ENCODE measurements at places on chromosomes 4 and X.

DNA sequence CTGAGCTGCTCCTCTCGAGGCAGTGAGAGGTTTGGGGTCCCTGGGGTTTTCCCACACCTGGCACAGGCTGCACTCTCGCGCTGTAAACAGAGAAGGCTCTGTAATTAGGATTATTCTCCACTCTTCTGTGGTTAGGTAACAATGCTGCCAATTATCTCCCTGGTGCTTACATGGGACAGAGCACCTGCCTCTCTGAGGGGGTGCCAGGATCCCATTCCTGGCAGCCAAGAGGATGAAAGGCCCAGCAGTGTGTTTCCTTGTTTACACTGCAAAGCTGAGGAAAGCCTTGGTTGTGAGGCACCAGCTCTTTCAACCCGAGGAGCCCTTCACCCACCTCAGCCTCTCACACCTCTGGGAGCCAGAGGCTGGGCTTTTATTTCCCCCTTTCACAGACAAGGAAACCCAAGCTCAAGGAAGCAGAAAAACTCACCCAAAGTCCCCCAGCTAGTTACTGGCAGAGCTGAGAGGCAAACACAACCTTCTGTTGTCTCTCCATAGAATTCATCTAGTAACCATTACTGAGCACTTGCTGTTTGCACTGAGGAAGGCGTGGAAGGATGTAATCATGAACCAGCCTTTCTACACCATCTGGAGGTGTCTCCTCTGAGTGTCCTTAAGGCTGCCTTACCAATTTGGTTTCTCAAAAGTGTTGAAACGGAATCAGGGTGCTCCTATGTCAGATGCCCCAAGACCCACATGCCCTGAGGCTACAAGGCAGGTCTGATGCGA, 39.7 kb upstream of the PROM1 start:
- DNase-seq: no peak

DNA sequence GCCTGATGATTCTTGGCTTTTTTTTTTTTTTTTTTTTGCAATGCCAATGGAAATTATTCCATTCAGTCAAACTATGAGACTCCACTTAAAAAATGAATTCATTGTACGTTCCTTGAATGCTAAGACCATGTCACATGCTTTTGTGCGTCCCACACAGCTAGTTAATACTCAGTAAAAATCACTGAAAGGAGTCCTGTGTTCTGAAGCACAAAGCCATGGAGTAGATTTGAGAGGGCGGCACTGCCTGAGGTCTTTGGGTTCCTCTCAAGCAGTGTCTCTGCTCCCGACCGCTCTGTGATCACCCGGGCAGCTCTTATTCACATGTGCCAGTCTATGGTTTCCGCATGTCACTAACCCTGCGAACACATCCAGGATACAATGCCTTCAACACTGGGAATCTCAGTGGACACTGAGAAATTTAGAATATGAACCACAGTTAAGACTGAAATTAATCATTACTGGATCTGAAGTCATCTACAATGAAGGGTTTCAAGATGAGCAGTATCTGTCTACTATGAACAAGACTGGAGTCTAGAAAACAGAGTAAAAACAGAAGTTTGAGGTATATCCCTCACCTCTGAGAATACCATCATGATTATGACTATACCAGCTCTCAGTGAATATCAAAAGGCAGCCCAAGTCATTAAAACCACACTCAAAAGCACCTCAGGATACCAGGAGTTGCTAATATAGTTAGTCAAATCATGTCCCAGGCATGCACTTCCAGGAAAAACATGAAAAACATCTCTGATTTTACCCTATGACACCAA, 193.0 kb downstream of the MGST2 start:
- no peak for DNase-seq

GRCh38 chrX:115419069-115419468, 129.6 kb downstream of the LUZP4 start:
- no peak for DNase-seq

- DNase-seq: no peak
Measured at GRCh38 chr4:122224348-122224747, 72.2 kb downstream of the BLTP1 start.

DNA sequence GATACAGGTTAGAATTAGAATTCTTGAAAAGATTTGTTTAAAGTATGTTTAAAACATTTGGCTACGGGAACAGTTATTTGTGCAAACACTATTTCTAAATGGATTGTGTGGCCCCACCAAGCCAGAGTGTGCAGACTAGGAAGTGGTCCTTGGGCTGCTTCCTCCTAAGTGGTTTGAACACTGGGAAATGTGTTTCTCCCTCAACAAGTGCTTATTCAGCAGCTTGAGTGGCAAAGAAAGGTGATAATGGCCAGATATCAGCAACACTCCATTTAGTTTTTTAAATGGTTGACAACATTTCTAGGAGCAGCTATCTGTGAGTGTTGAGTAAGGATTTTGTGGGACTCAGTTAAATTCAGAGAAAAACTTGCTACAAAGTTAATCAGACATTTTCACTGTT, 141.4 kb upstream of the LNX1 start:
- no peak for DNase-seq

GRCh38 chr4:184193556-184194525, 23.8 kb downstream of the ENPP6 start:
- DNase-seq: no peak

DNA sequence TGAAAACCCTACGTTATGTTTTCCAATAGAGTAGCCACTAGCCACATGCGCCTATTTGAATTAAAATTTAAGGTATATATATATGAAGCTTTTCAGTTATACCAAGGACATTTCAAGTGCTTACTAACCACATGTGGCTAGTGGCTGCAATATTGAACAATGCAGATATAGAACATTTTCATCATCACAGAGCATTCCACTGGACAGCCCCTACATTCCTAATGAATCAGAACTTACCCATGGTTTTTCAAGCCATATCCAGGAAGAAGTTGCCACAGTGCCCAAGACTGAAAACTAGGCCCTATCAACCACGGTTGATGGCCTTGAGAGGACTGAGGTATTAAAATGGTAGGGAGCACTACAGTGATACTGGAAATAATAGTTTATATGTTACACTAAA, 29.7 kb downstream of the NEK1 start:
- no peak for DNase-seq

Data from DMS 273 treated with DMSO at 0.1 percent for 48 hours (cell line).